GM23338 (cell line): ENCODE measurements at places on chromosomes 3 and 15. TPM values are rescaled to one million over a fixed set of nuclear protein-coding genes. Genes with fewer than 3 reads are reported as not detected.

The CDV3 gene
- polyA plus RNA-seq = 36.6 and 44.1 TPM in 2 replicates

The NR2E3 gene
- polyA plus RNA-seq = 0.83 and 1.4 TPM in 2 replicates

The UBL7 gene
- 71.6 and 73.7 TPM in 2 replicates for polyA plus RNA-seq

The ONECUT1 gene
- polyA plus RNA-seq = 3.9 and 4.3 TPM in 2 replicates

The PCOLCE2 gene
- 17.4 and 22.6 TPM in 2 replicates for polyA plus RNA-seq

The RYR3 gene
- polyA plus RNA-seq = 1.1 and 1.5 TPM in 2 replicates

The C3orf49 gene
- 0.23 TPM in 1 of 2 replicates, not detected in the other for polyA plus RNA-seq

The FBXL2 gene
- polyA plus RNA-seq = 2.1 and 2.8 TPM in 2 replicates

- no peak for DNase-seq
These were observed 122.4 kb downstream of the FOXP1 start for GRCh38 chr3:71461114-71461513.

- no peak for DNase-seq
These were observed 6.6 kb downstream of the PPCDC start for GRCh38 chr15:75030023-75030413.

DNA sequence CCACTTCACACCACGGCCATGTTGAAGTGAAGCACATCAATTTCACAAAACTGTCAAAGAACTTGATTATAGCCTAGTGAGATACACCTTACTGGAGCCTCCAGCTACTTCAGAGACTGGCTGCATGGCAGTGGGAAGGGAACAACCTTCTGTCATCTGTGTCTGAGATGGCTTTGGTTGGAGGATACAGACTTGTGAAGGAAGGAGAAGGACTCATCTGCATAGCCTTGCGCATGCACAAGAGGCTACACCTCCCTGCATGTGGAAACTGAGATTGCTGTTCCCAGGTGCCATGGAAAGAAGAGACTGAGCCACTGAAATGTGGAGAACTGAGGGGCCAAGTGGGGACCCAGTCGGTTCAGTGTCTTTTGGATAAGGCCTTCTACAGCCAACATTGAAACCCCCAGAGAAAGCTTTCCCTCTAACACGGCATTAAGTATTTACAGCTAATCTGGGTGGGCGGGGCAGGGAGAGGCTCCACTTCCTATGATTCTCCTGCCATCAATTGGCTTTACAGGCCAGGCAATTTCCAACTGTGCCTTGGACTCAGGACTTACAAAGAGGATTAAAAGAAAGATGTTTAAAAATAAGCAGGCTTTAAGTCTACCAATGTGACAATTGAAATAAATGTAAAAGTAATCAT is 58.8 kb downstream of the IL16 start:
- no peak for DNase-seq

DNA sequence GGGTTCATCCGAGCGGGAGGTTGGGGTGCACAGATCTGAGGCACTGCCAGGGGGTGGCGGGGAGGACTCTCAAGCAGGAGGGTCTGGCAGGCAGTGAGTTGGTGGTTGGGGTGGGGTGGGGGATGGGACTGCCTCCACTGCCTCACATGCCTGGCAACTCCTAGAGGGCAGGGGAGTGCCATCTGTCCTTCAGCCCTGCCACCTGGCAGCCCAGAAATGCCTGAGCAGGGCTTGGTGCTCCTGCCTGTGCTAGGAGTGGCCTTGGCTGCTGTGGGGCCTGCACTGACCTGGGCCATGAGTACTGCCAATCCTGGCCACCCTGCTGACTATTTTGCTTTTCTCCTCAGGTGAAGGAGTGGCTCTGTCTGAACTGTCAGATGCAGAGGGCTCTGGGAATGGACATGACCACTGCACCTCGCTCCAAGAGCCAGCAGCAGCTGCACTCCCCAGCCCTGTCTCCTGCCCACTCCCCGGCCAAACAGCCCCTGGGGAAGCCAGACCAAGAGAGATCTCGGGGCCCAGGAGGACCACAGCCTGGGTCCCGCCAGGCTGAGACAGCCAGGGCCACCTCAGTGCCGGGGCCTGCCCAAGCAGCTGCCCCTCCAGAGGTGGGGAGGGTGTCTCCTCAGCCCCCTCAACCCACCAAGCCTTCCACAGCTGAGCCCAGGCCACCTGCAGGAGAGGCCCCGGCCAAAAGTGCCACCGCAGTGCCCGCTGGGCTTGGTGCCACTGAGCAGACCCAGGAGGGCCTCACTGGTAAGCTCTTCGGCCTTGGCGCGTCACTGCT is 32.0 kb upstream of the APEH start:
- DNase-seq = no peak

- DNase-seq = peak; percentile 85
These were observed 94.0 kb upstream of the MEX3B start for GRCh38 chr15:82139823-82140268.

GRCh38 chr3:122679882-122680474 is 661 bp upstream of the PARP14 start:
- DNase-seq = peak; percentile 32

DNA sequence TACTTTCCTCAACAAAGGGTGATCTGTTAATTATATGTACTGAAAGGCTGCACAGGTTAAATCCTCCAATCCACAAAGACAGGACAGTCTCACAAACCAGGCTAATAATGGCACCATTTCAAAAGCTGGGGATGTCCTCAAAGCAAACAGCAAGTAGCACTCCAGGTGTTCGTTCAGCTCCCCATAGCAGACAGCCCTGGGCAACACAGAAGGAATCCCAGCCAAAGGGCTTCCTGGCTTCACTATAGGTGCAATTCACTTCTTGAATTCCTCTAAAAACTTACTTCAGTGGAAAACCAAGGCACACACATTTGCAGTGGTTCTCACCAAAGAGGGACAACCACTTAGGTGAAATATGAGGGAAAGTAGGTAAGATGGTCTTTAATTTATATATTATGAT is 166.7 kb downstream of the CTNNB1 start:
- peak; percentile 47 for DNase-seq

DNA sequence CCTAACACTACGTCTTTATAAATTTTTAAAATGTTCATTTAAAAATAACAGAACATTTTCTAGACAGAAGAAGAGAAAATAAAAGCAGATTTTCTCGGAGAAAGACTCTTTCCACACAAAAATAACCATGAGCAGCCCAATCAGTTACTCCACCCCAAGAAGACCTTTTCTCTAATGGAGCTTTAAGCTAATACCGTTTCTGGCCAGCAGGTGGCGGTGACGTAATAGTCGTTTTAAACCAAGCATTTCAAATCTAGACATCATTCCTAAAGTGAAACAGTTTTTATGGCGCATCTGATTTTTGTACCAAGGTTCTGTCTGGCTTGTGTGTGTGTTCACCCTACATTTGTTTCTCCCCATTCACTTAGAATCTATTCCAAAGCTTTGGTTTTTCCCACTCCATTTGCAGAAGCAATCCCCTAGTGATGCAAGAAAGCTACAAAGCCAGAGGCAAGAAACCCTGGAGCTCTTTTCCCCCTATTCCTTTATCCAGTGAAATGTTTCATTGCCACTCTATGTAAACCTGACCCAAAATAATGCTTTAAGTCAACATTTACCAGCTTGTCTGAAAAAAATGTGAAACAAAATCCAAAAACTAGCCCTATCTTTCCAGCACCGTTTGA is 336.7 kb upstream of the IGF1R start:
- DNase-seq = peak; percentile 86
